Left renal cortex interstitium (tissue), 4 donors: ENCODE measurements at places on chromosomes 7 and 10.

- DNase-seq, result no peak
Measured at GRCh38 chr10:3470191-3470590, 297.6 kb upstream of the PITRM1 start.

GRCh38 chr10:91683975-91684374, 51.1 kb upstream of the PPP1R3C start:
- DNase-seq, result no peak

- DNase-seq, result no peak
Measured at GRCh38 chr7:36971515-36972139, 247.3 kb upstream of the AOAH start.

DNA sequence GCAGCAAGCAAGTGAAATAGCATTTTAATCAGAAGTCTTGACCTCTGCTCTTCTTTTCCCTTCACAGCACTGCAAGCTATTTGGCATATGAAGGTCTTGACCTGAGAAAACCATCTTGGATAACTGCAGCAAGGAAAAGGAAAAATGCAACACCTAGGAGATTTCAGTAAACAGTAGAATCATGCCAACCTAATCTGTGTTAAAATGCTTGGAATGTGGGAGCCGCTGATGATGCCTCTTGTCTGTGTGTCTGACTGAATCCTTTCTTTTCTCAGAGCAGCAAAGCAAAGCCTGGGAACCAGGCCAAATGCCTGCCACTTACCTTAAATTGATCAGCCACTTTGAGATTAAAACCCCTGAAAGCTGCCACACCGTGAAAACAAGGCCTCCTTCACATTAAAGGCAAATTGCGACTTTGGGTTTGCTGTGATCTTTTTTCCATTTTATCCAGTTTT, 80.4 kb upstream of the CDK6 start:
- no peak for DNase-seq

DNA sequence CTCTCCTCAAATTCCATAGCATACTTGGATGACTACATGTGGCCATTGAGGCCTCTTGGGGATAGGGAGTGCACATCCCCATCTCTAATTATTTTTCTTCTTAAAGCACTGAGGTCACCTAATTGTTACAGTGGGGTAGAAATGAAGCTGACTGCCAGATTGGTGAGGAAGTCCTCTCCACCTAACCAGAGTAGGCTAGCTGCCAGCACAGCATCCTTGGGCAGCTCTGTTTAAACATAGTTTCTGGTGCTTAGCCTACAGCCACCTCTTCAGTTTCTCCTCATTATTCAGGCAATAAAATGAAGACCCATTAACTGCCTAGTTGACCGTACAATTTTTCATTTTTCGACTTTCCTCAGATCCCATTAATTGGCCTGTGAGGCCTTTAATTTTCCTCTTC, 104.6 kb downstream of the MLLT10 start:
- DNase-seq, result no peak

GRCh38 chr7:64099656-64100531, 54.7 kb downstream of the ZNF727 start:
- DNase-seq, result no peak
